Ovary (tissue), 10 donors: ENCODE measurements at places on chromosomes 1 and 21.

GRCh38 chr1:65393347-65393746 is 27.1 kb upstream of the LEPR start:
- no peak for DNase-seq

- no peak for DNase-seq
These were observed 1211.6 kb upstream of the ADGRL4 start for GRCh38 chr1:80218112-80218511.

- DNase-seq: no peak
These were observed 84.1 kb upstream of the CCDC190 start for GRCh38 chr1:162944974-162945674.

- no peak for DNase-seq
These were observed 6.9 kb upstream of the RAB7B start for GRCh38 chr1:206010060-206010459.

GRCh38 chr1:83829106-83829505 is 169.8 kb downstream of the TTLL7 start:
- no peak for DNase-seq

DNA sequence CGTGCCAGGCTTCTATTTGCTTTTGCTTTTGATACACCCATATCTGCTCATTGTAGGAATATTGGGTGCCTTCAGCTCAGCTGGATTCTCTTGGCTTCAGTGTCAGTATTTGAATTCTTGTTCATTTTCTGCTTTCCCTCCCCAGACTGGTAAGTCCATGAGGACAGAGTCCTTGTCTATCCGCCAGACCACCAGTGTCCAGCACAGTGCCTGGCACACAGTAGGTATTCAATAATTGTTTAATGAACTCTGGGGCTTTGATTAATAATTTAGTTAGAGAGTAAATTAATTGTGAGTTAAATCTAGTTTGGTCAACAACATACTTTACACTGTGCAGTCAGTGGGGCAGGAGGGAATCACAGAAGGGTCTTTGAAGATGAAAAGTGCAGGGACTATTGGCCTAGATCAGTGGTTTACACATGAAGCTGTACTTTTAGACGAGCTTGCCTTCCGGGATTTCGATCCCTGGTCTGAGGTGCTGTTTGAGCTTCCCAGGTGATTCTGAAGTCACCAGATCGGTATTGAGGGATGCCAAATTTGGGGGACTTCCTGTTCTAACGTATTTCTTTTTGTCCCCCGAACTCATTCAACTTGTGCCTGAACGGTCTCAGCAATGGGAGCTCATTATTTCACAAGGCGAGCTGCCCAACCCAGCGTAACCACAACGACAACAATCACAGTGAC is 119.1 kb upstream of the JUN start:
- DNase-seq: no peak

DNA sequence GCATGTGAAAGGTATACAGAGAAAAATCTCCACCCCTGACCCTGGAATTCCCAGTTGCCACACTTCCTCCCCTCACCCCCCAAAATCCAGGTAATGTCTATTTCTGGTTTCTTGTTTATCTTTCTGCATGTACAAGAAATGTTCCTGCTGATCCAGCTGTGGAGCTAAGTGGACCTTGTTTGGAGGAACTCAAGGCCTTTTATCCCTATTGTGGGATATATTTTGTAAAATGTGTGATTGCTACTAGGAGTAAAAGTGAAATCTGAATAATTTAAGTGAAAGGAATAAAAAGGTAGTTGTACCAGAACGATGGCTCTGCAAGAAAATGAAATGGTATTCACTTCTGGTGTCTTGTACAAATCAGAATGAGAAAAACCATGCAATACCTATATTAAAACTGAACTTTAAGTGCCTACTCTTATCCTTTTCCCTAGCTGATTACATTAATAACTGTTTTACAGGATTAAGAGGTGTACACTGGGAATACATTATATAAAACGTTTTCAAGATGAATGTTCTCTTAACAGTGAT is 3.0 kb downstream of the SPEN start:
- no peak for DNase-seq

DNA sequence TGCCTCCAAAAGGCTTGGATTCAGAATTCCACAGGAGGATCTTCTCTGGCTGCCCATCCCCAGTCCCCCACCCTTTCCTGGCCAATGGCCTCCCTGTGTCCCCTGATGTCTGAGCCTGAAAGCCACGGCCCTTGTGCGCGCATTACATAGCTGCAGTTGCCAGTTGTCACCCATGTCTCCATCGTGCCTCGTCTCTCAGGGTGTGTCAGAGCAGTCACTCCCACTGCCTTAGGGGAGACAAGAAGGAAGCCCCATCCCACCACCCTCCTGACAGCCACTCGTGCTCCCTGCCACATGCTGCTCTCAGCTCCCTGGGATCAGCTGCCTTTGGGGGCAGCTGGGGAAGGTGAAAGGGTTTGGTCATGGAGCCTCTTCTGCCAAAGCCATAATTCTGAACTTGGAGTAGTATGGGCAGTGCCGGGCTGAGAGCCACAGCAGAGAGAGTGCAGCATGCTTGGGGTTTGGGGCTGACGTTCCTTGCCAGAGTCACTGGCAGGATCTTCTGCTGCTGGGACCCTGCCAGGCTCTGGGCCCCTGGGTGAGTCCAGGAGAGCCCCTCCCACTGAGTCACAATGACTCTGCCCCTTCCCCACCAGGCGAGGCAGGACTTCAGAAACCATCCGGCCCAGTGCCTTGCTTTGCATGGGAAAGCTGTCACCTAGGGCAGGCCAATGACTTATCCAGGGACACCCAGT is 285.9 kb upstream of the VAMP3 start:
- no peak for DNase-seq

DNA sequence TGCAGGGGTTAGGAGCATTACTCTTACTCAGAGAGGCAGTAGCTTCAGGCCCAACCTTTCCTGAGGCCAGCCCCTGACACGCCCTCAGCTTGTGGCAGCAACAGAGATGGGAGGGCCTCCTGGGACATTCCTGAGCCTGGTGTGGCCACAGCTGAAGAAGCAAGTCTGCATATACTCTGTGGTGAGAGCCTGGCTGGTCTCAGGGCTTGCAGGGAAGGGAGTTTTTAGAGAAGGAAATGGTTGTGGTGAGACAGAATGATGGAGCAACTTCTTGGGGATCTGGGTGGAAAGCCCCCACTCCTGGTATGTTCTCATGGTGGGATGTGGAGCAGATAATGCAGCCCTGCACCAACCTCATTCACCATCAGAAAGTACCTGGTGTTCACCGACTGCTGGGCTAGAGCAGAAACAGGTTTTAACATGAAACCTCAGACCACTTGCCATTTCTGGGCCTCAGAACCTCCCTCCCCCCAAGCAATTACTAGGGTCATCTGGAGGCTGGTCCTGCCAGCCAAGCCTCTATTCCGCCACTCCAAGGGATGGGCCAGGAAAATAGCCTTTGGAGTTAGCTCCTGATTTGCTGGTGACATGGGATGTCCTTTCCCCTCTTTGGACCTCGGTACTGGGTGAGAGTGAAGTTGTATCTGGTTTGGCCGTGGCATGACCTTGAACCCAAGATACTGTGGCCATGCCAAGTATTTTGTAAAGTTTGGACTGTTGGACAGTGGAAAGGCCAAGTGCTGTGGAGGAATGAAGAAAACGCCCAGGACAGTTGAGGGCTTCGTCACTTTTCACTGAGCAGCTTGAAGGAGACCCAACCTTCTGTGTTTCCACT is 28.1 kb upstream of the RNF19B start:
- no peak for DNase-seq

- DNase-seq: peak; percentile 29
These were observed 4.0 kb upstream of the PDE9A start for GRCh38 chr21:42649122-42650032.

DNA sequence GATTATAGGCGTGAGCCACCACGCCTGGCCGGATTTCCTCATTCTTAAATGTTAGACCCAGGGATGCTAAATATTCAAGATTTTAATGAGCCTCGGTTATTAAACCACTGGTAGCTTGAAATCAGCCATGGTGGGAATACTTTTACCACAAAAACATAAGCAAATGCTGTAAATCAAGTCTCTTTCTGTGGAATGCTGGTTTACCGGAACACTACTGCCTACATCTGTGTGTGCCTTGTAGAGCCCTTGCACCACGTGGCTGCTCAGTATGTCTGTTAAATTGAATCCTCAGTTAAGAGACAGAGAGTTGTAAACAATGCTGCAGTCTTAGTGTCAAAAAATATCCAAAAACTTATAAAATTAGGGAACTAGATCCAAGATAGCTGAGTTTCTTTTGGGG is 26.8 kb upstream of the CNN3 start:
- DNase-seq: no peak

GRCh38 chr1:25541425-25541824 is 2.0 kb upstream of the LDLRAP1 start:
- no peak for DNase-seq

DNA sequence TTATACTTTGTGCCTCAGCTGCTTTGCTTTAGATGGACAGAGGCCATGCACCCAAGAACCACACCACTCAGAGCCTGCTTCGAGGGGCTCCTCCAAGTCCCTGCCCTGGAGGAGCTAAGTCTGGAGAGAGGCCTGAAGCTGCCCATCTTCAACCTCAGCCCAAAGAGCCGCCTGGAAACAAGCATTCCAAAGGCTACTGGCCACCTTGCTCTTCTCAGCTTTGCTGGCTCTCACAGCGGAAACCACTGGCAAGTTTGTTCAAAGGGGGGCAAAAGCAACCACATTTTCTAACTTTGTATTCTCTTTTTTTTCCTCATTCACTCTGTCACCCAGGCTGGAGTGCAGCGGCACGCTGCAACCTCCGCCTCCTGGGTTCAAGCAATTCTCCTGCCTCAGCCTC is 23.2 kb downstream of the VPS26C start:
- DNase-seq: no peak

DNA sequence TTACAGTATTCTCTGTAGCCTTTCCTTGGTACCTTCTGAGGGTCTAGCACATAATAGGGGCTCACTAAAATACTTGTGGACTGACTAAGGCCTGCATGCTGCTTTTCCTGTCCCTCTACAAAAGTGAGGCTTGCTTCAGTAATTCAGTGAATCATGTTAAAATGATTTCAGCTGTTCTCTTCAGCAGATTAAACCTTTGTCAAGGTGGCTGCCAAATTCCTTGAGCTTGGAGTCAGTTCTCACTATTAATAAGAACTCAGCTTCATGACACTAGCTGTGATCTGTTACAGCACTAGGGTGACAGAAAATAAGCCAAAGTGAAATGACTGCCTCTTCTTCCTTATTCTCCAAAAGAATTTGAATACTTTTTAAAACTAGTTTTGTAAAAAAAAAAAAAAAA is 128.8 kb downstream of the KCNN3 start:
- no peak for DNase-seq

DNA sequence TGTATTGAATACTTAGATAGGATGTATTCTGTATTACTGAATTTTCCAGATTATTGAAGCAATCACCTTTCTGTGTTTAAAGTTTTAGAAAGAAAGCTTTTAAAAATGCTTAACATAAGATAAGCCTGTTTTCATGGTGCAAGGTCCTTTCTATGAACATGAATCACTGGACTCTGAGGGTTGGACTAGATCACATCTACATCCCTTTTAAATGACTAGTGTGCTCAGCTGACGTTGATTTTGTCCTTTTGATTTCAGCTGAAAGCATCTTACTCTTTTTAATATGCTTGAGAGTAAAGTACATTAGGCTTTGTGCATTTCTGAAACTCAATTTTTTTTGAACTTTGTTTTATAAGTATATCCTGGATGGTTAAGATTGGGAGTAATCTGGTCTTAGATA is 16.2 kb downstream of the MIER1 start:
- no peak for DNase-seq

GRCh38 chr21:36254106-36254941 is 65.7 kb upstream of the MORC3 start:
- no peak for DNase-seq

DNA sequence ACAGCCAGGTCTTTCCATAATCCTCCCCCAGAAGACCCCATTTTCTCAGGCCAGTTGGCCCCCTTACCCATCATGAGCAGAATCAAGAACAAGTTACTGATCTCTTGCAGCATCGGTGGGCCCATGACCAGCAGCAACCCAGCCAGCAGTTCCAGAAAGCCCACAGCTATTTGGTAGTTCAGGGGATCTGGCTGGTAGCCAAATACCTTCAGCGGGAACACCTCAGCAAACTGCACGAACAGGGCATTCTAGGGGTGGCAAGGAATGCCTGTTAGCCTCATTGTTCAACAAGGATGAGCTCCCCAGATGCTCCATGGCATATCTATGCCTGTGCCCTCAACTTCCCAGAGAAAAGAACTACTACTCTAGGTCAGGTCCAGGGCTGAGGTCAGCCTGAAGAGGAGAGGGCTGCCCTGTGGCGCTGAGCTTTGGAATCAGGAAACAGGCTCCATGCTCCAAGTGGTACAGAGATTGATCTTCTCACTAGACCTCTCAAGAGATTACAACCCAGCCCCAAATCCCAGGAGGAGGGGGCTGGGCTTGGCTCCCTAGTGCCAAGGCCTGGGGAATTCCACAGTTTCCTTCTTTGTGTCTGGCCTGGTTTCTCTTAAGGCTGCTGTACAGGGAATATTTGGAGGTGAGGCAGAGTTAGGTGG is 1.3 kb downstream of the TMEM35B start:
- DNase-seq: no peak

DNA sequence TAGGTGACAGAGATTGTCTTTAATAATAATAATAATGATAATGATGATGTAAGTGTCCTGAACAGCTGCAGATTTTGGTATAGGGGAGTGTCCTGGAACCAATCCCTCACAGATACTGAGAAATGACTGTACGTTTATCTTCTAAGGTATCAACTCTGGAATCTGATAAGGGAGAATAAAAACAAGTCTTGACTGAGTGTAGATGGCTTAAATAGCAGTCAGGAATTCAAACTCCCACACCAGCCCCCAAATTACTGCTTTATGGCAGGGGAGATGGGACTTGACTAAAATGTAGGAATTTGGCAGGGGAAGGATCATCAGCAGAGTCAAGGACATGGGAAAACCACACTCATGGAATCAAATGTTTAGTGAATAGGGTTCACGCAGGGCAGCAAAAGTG is 6.1 kb upstream of the VHLL start:
- no peak for DNase-seq

DNA sequence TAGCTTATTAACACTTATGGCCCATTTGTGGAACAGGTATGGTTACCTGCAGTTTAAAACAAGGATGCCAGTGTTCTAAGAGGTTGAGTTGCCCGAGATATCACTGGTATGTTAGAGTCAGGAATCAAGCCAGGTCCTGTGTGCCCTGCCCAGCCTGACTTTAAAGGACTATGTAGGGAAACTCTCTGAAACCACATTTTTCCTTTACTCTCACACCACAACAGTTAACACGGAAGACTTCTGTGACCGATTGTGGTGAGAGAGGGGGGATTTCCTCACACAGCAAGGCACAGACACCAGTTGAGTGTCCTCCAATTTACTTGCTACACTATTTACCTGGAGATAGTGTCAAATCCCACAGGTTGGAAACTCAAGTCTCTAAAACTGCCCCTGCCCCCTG is 47.8 kb downstream of the UCK2 start:
- no peak for DNase-seq

DNA sequence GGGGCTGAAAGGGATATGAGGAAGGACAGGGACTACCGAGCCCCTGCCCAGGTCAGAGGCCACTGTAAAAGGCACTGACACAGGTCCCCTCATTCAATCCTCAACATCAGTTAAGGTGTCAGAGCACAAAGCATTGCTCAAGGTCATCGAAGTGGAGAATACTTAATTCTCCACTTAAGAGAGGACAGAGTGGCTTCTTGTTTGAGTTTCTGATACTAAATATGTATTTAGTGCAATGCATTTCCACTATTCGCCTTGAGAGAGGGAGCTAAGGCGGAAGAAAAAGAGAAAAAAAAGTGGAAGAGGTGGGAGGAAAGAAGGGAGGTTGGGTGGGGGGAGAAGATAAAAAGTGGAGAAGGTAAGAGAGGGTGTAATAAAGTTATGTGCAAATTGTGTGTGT is 100.1 kb upstream of the SPATA6 start:
- DNase-seq: no peak

- no peak for DNase-seq
These were observed 27.1 kb downstream of the NEK2 start for GRCh38 chr1:211648336-211648735.

GRCh38 chr1:45510972-45511527 is 10.6 kb downstream of the PRDX1 start:
- DNase-seq: no peak
